Ureter (tissue), 1 donor: ENCODE measurements at places on chromosomes 6 and 20. TPM values are rescaled to one million over a fixed set of nuclear protein-coding genes. Genes with fewer than 3 reads are reported as not detected.

Gene ISM1
- 8.4 TPM for total RNA-seq

Gene KHDC1
- 1.5 TPM for total RNA-seq

Gene NOX3
- not detected for total RNA-seq

Gene CALHM4
- not detected for total RNA-seq

Gene BPHL
- 35.6 TPM for total RNA-seq

Gene IRF4
- 12.1 TPM for total RNA-seq

Gene EFCAB8
- 1.0 TPM for total RNA-seq

Gene OR2B6
- not detected for total RNA-seq

Gene LYRM4
- total RNA-seq, result 33.5 TPM

Gene SRMS
- total RNA-seq, result 0.26 TPM

Gene BLOC1S5
- total RNA-seq, result 10.1 TPM

DNA sequence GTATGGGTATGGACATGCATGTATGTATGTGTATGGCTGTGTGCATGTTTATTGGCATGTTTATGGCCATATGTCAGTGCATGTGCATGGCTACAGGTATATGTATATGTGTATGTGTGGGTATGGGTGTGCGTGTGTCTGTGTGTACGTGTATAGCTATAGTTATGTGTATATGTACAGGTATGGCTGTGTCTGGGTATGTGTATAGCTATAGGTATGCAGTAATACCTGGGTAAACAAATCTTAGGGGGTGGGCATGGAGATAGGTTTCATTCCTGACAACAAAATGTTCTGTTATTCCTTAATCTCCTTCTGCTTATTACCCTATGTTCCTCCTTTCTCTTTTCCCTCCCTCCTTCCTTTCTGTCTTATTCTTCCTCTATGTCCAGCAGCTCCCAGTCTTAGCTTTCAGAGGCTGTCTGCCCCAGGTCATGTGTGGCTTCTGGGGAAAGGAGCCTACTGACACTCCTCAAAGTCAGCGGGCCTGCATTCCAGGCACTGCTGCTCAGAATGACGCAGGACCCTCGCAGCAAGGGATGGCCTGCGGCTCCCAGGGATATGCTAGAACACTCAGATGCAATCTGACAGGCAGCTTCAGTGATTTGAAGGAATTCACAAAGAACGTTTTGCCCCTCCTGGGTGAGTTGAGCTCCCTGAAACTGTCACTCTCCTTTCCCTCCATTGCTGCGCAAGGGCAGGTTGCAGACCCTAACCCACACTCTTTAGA is 139.3 kb upstream of the PHACTR1 start:
- DNase-seq, result no peak

- DNase-seq, result no peak
These were observed 91.4 kb downstream of the RREB1 start for GRCh38 chr6:7198833-7199800.

- no peak for DNase-seq
These were observed 58.6 kb upstream of the DACT2 start for GRCh38 chr6:168377856-168378832.

DNA sequence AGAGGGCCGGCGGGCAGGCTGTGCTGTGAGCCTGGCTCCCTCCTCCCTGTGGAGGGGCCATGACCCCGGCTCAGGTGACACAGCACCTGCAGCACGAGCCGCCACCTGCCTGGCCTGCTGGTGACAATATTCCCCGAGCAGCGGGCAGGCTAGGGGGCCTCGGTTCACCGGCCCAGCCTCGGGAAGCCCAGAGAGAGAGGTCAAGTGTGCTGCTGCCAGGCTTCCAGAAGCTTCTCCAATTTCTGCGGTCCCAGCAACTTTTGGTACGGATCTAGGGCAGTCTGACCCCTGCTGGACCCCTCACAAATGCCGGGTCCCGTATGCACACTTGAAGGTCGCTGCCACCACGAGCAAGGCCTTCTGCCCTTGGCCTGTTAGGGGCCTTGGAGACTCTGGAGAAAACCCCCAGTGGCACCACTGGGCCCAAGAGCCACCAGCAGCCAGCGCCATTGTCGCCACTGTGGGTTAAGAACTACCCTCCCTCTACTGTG is 38.6 kb upstream of the NOL4L start:
- DNase-seq, result no peak

GRCh38 chr6:39189131-39189530 is 40.1 kb downstream of the KCNK5 start:
- no peak for DNase-seq

DNA sequence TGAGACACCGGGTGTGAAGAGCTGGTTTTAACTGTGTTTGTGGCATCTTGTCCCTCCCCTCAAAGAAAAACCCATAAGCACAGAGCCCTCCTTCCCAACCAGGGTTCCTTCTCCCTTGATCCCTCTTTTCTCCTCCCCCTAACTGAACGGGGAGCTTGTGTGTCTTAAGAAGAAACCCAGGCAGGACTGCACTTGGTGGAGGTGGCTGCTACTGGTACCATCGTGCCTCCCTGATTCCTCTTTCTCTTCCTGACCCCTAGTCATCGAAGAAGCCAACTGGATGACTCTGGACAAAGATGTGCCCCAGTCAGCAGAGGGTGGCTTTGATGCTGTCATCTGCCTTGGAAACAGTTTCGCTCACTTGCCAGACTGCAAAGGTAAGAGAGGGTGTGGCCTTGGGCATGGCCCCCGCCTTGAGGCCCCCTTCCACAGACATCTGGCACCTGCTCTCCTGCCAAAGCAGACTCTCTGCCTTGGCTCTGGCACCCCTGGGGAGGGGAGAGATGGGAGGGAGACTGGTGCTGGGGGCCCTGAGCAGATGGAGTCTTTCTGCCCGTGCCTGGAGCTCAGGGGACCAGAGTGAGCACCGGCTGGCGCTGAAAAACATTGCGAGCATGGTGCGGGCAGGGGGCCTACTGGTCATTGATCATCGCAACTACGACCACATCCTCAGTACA is 2.1 kb downstream of the GNMT start:
- no peak for DNase-seq

- DNase-seq, result no peak
These were observed 85.3 kb upstream of the FYN start for GRCh38 chr6:111958534-111958933.

- no peak for DNase-seq
These were observed 170.0 kb upstream of the LAMA2 start for GRCh38 chr6:128712898-128713297.

GRCh38 chr6:106097411-106098231 is 11.5 kb downstream of the PRDM1 start:
- no peak for DNase-seq

- DNase-seq, result no peak
These were observed 189.0 kb downstream of the SLC16A10 start for GRCh38 chr6:111276335-111276734.

DNA sequence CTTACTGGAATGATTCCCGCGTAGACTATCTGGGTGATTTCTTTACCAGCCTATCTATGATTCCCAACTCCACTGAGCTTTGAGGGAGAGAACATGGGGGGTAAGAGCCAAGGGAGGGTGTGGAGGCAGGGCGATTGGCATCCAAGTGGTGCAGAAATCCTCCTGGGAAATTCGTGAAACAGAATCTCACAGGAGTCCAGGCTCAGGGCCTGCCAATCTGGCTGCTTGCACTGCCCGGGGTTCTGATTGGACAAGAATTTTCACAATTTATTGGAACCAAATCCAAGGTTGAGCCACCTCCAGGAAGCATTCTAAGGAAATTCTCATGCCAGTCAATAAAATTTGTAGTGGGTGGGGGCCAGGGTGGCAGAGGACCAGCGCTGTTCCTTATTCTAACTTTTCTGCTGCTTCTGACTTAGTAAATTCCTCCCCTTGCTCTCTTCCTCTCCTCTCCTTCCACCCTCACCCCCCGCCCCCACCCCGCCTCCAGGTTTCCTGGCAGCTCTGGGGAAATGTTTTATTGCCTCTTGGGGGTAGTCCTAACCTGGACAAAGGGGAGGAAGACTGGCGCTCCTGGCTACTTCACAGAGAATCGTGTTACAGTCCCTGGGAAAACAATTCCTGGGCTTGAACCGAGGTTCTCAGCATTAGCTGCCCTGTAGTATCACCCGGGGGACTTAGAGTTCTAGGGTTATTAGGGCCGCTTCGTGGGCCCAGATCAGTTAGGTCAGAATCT is 3.1 kb downstream of the BMP6 start:
- DNase-seq, result no peak

- no peak for DNase-seq
These were observed 33.2 kb downstream of the ENPP1 start for GRCh38 chr6:131840936-131841583.

DNA sequence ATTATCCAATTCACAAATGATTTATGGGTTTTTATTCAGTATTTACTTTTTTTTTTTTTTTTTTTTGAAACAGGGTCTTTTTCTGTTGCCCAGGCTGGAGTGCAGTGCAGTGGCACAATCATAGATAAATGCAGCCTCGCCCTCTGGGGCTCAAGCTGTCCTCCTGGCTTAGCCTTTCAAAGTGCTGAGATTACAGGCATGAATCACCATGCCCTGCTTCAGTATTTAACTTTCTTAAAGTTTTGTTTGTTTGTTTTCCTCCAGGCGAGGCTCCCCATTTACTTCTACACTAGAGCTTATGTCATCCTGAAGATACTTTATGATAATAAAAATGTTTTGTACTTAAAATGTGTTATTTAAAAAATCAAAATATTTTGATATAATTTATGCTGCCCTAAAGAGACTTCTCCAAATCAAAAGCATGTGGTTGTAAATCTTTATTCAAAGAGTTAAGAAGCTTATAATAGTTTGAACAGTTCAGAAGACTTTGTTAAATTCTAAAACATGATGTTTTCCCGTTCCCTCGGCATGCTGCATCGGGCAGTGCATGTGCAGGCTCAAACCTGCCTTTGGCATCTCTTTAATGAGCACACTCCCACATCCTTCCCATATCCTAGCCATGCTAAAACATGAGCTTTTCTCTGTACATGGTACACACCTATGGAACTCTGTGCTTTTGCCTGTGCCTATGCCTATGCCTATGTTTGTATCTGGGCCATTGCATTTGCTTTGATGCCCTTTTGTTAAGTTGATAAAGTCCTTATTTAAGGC is 11.0 kb downstream of the SMPDL3A start:
- no peak for DNase-seq

GRCh38 chr20:41142245-41142644 is 4.9 kb downstream of the PLCG1 start:
- DNase-seq, result no peak

DNA sequence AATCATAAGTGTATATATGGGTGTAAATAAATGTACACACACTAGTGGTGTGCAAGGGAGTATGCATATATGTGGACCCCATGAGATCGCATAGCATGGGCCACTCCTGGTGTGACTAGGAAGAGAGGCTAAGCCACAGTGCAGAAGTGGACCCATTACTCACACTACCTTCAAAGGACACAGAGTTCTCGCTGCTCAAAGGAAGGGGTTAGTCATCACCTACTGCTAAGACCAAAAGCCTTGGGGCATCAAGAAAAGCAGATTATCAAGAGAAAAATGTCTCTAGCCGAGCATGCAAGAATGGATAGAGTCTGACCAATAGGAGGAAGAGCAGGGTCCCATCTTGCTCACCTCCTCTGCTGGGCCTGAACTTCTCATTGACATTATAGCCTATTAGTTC is 195.5 kb downstream of the MAFB start:
- DNase-seq, result no peak

GRCh38 chr6:31446481-31446880 is 43.1 kb downstream of the MICA start:
- DNase-seq, result no peak

DNA sequence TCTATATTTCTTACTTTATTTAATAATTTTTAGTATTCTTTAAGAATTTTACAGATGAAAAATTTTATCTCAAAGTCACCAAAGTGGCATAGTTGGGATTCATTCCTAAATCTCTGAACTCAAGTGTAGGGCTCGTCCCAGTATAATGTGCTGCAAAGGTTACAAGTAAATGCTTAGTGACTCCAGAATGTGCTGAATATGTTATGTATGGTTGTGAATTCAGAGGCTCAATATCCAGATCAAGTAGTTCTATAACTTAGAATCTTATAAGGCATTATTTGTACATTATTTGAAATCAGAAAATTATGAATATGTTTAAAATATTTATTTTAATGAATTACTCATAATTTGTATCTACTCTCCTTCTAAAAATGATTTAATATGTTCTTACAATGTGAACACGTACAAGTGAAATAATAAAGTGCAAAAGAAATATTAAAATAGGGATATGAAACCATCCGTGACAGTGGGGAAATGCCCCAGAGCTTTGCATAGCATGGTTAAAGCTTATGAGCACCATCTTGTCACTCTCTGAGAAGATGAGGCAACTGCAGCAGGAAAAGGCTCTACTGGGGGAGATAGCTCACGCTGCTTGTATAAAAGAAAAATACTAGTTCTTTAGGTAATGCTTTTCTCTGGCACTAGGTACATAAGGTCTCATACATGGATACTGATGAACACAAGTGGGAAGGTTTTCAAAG is 259.0 kb downstream of the FOXC1 start:
- no peak for DNase-seq

GRCh38 chr6:32941214-32941768 is 463 bp upstream of the HLA-DMB start:
- no peak for DNase-seq

- DNase-seq, result no peak
These were observed 40.7 kb upstream of the EYA2 start for GRCh38 chr20:46853926-46854325.

GRCh38 chr20:52959125-52959524 is 13.0 kb upstream of the TSHZ2 start:
- no peak for DNase-seq
